ENCODE measurements at places on chromosomes 5 and 9.

DNA sequence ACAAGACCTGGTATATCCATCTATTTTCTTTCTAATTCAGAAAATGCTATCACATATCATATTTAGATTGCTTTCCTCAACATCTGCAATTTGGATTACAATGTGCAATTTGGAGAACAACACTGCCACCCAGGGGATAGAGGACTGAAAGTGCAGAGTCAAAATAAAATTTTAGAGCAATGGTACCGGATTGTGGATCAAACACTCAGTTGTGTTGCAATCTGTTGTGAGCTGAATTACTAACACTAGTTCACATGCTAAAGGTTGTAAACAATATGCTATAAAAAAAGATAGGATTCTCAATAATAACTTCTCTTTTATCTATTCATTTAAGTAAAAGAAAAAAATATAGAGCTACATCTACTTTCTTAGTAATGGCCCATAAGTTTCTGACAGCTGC is 11.9 kb upstream of the SRFBP1 start:
- DNase-seq, result no peak

GRCh38 chr9:83444110-83444509 is 94.1 kb downstream of the FRMD3 start:
- no peak for DNase-seq

GRCh38 chr5:181281984-181282316 is 21.0 kb upstream of the TRIM52 start:
- DNase-seq, result no peak

DNA sequence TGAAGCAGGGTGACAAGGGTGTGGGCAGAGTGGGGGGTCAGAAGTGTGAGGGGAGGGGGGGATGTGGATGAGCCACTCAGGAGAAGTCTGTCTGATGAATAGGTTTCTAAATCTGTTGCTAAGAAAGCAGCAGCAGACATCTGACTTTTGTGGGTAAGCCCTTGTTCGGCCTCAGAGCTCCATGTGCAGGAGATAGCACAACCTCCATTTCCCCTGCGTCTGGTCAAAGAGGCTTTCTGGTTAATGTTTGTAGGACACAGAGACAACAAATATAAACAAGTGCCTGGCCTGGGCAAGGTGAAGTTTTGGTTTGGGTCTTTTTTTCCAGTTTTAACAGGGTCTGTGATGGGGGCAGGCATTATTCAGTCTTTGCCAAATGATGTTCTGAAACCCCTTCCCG is 57.0 kb upstream of the GNE start:
- DNase-seq, result no peak

DNA sequence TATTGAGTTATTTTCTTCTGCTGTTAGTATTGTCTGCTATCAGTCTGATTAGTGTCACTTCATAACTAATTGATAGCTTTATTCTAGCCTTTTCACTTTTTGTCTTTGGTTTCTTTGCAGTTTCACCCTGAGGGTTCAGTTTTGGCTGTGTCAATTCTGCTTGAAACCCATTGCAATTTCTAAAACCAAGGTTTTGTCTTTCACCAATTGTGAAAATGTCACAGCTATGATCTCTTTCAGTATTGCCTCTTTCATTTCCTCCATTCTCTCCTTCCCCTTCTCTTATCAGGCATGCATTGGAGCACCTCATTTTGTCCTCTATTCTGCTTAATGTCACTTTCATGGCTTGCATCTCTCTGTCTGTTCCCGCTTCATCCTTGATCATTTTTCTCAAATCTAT is 248.1 kb downstream of the YTHDC2 start:
- DNase-seq, result no peak

GRCh38 chr9:7067169-7067568 is 309.4 kb downstream of the KDM4C start:
- no peak for DNase-seq
